ENCODE measurements at places on chromosomes 7 and 10.

GRCh38 chr10:34781711-34782110, 33.4 kb downstream of the PARD3 start:
- no peak for DNase-seq

GRCh38 chr7:47553309-47553708, 28.6 kb downstream of the TNS3 start:
- no peak for DNase-seq

DNA sequence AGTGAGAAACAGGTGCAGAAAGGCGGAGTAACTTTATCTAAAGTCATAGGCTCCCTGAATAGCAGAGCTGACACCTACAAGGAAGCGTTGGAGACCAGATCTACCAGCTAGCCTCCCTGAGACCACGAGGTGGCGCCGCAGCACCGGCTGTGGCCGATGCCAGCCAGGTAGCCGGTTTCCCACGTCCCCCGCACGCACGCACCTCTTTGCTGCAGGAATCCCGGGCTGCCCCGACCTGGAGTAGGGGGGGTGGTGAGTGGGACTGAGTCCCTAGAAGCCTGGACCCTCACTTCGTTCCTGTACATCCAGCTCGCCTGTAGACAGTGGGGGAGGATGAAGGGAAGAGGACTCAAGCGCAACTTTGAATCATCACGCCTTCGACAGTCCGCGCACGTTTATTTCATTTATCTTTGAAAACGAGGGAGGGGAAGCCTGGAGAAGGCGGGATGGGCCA, 3.7 kb downstream of the ELOVL3 start:
- DNase-seq, result peak; percentile 75

DNA sequence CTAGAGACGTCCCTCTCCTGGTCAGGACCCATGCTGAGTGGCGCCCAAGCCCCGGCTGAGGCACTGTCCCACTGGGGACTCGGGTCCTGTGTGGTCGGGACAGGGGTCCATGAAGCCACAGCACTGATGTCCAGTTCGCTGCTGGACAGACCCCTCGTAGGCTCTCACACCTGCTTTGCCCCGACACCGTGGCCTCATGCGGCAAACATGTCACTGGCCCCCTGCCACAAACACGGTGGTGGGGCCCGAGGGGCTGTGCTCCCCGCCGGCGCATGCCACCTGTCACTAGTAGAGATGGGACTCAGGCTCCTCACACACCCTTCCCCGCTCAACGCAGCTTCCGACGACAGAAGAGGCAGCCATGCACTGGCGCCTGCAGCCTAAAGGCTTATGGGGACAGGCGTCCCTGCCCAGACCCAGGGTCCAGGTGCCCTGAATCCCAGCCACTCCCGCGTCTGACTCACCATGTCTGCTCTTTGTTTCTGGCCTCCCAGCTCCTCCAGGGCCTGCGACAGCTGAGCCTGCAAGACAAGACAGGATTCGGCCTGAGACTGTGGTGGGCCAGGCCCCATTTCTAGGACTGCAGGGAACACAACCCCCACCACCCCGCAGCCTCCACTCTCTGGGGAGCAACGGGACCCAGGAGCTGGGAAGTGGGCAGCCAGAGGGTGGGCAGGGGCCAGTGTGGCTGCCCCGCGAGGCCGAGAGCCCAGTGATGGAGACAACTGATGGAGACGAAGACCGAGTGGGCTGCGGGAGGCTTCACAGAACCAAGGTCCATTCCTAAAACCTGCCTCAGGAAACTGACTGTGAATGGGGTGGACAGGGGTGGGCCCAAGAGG, 230.9 kb downstream of the MAD1L1 start:
- no peak for DNase-seq

GRCh38 chr10:11668847-11669610, 57.6 kb upstream of the USP6NL start:
- no peak for DNase-seq

GRCh38 chr7:30281263-30281662, 3.1 kb upstream of the ZNRF2 start:
- DNase-seq, result no peak

DNA sequence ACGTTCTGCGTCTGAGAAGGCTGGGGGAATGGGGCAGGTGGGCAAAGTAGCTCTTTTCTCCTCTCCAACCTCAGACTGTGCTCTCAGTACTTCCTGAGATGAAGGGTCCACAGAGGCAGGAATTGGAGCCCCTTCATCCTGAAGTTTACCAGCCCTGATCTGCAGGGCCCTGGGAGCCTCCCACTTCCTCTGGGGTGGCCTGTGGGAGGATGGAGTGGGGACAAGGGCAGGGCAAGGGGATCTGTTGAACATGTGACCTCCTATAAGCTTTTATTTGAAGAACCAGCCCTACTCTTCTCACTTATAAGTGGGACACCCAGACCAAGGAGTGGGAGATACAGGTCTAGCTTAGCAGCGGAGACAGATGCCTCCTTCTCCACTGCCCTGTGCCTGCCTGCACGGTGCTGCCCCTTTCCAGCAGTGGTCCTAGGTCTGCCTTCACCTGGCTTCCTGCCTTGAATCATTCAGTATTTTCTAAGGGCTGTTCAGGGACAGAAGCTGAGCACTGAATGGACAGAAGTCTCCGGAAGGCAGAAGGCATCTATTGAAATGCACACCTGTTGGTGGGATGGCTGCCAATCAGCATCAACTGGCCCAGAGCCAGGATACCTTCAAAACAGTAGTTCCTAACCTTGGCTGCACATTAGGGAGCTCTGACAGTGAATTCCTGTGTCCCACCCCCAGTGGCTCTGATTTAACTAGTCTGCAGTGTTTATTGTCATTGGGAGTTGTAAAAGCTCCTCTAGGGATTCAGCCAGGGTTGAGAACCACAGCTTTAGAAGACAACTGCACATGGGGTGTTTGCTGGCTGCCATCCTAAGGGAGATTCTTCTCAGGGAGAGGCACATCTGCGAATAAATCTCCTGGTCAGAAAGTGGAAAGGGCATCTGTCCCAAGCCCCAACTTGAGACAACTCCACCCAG, 2.7 kb upstream of the ARHGAP22 start:
- DNase-seq, result no peak

DNA sequence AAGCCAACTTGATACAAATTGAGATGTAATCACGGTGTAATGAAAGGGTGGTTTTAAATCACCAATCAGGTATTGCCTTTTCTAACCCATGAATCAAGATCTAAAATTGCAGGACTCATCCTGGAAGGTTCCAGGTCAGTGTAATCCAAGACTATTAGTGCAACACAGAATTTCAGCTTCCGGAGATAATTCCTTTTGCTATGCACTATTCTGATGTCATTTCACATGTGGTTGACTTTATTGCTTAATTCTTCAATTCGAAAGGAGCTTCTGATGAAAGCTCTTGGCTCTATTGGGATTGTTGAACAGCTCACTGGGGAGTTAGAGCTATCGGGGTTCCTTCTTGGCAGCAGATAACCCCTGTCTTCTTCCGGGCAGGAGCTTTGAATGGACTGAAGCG, 147.4 kb upstream of the INSYN2A start:
- no peak for DNase-seq

DNA sequence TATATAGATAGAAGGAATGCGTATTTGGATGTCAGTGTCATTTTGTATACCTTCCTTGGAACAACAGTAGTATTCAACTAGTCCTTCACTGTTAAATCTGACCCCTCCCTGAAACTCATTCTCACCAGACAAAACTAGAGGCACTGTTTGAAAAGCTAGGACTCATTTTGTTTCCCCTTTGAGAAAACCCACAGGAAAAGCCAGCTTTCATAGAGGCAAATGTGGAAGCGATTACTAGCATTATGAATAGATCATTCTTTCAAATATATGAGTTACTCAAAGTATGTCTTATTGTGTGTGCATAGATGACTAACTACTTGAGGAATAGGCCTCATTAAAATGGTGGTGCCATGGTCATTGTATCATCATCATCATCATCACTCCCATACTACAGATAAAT, 1.9 kb upstream of the ASB15 start:
- DNase-seq, result no peak

DNA sequence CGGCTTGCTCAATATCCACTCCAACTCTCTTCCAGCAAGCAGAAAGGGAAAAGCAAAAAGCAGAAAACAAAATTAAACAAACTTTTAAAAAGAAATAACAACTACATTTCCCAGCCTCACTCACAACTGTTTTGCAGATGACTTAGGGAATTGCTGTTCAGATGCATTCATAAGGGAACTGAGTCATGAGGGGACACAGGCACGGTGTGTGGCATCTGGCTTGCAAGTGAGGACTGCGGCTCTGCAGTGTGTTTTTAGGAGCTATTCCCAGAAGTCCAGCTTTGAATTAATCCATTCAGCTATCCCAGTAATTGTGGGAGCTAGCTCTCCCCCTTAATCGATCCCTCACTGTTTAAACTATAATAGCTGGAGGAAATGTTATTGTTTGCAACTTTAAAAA, 30.3 kb downstream of the PTN start:
- no peak for DNase-seq

DNA sequence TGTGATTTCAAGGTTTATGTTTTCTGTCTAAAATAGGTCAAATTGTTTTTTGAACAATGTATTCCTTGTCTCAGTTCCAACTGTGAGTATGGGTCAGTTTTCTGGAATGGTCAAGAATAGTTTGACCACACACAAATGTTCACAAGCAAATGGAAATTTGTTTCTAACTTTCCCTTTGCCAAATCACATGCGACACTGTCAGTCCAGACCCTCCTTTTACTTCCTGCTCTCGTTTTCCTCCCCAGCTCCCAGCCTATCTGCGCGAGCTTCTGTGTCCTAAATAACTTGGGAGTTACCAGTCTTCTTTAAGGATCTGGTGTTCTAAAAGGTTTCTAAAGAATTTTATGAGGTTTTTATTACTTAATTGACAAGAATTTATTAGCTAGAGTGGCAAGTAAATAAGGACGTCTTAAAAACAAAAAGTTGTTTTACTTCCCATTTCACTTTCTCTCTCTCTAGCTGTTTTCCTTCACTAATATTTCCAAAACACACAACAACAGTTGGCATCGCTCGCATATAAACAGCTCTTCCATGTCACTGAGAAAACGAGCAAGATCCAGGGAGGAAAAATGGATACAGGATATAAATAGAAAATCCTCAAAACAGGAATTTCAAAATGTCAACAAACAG, 266.1 kb upstream of the KLF6 start:
- DNase-seq, result no peak

GRCh38 chr7:126718419-126718818, 534.3 kb downstream of the GRM8 start:
- no peak for DNase-seq

- no peak for DNase-seq
Measured at GRCh38 chr7:148852272-148852671, 31.8 kb downstream of the EZH2 start.

DNA sequence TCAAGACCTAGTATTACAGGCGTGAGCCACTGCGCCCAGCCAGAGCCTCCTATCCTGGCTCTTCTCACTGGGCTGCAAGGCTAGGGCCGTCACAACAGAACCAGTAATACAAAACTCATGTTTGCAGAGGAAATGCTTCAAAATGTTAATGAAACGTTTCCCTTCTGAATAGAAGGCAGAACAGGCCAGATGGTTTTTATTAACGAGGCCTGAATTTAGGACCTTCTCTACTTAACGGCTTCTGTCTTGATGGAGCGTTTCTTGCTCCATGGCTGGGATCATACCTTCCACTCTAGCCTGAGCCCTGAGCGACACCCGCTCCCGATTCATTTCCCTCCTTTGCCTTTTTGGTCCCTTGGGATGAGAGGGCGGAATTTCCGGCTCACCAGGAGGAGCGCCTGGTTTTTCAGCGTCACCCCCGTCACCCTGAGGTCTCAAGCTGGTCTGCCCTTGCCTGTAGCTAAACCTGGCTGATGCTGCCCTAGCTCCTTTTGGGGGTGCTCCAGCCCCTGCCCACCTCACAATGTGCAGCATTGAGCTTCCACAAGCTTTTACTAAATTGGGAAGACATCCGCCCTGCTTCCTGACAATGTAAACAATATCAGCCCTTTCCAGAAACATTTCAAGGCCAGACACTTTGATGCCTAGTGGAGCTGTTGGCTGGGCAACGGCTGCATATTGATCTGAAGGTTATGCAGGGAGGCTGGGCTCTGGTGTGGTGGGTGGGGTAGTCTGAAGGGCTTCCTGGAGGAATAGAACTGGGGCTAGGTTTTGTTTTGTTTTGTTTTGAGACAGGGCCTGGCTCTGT, 5.2 kb downstream of the CLIP2 start:
- DNase-seq, result no peak

- DNase-seq, result no peak
Measured at GRCh38 chr10:3353235-3353634, 180.7 kb upstream of the PITRM1 start.

DNA sequence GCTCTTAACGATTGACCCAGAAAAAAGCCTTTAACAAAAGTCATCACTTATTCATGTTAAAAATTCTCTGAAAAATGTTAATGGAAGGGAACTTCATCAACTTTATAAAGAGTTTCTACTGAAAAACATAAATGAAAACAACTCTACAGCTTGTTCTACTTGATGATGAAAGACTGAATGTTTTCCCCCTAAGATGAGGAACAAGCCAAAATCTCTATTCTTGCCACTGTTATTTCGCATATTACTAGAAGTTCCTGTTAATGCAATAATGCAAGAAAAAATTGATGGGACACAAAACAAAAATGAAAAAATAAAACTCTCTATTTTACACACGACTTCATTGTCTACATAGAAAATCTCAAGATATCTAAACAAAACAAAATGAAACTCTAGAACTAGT, 249.8 kb upstream of the AKR1E2 start:
- DNase-seq, result no peak

DNA sequence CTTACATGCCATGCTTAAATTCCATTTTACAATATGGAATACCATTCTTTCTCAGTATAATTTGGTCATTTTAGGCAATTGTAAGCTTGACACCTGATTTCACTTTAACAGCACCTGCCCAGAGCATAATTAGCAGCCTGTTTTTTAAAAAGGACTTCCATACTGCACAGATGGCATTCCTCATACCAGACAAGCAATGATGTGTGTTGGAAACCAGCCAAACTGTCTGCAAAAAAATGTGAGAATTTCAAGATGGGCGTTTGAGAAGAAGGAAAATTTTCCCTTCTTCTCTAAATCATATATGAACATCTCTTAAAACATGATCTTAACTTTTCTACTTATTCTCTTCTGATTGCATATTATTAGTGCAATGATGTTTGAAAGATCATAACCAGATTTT, 40.4 kb upstream of the AGMO start:
- no peak for DNase-seq

DNA sequence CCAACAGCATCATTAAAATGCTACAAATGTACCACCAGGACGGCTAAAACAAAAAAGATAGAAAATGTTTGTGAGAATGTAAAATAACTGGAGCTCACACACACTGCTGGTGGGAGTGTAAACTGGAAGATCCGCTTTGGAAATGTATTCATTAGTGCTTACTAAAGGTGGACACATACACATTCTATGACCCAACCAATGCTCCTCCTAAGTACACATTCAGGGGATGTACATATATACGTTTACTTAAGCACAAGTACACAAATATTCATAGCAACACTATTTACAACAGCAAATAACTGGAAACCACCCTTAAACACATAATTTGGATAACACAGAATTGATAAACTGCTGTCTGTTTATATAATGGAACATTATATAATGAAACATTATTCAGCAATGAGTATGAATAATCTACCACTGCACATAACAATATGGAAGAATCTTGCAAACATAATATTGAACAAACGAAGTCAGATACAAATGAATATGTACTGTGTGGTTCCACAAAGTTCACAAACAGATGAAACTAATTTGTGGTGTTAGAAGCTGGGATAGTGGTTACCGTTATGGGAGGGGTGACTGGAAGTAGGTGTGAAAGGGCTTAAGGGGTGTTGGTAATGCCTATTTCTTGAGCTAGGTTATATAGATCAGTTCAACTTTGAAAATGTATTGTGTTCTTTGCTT, 52.1 kb downstream of the STRA8 start:
- no peak for DNase-seq

GRCh38 chr7:754531-755412, 27.7 kb upstream of the PRKAR1B start:
- no peak for DNase-seq
